ENCODE measurements at places on chromosomes 1 and 21. TPM values are rescaled to one million over a fixed set of nuclear protein-coding genes. Genes with fewer than 3 reads are reported as not detected.
A peak's percentile ranks its signal among the peaks of the same experiment; 100 is the strongest.

DNA sequence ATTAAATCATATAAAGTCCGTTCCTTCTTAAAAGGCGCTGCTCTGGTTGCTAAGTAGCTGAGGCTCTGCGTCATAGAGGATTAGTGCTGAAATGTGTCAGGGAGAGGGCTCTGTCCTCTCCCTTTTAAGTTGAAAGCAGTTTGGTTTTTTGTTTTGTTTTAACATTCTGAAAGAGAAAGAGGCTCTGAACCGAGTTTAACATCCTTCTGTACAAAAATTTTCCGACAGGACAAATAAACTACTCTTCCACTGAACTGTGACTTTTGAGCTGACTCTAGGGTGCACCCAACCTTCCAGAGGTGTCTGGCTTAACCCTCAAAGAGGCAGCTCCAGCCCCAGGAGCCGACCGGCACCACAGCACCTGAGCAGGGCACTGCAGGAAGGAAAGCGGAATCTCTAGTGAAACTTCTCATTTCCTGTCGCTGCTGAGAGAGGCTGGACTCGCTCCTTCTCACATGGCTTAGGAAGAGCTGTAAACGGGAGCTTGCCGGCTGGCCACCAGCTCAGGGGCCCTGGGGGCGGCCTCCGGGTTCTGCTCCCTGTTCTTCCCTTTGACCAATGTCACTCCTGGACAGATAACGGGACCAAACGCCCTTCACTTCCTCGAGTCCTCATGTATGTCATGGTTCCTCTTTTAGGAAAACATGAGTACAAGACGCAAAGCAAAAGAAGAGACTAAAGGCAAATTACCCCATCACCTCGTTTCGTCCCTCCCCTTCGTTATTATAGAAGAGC lies 1.2 kb downstream of the VAV3 start:
- H3K4me1 ChIP-seq = peaks cover 25% of the 10 kb centered on the region
- peak overlapping the region; percentile 91 for H3K27ac ChIP-seq
- H3K27me3 ChIP-seq = peaks cover 3% of the 10 kb centered on the region
- H3K4me3 ChIP-seq = peak overlapping the region; percentile 86

The NUP210L gene
- total RNA-seq = 0.13 TPM

The PODN gene
- total RNA-seq = not detected

The ITLN1 gene
- not detected for total RNA-seq

The LRRC8B gene
- total RNA-seq = 13.0 TPM
